ENCODE measurements at places on chromosomes 1 and 21. TPM values are rescaled to one million over a fixed set of nuclear protein-coding genes. Genes with fewer than 3 reads are reported as not detected.

The C21orf91 gene
- 68.1 TPM for total RNA-seq

The AGMAT gene
- 5.7 TPM for total RNA-seq

The MAEL gene
- not detected for total RNA-seq

DNA sequence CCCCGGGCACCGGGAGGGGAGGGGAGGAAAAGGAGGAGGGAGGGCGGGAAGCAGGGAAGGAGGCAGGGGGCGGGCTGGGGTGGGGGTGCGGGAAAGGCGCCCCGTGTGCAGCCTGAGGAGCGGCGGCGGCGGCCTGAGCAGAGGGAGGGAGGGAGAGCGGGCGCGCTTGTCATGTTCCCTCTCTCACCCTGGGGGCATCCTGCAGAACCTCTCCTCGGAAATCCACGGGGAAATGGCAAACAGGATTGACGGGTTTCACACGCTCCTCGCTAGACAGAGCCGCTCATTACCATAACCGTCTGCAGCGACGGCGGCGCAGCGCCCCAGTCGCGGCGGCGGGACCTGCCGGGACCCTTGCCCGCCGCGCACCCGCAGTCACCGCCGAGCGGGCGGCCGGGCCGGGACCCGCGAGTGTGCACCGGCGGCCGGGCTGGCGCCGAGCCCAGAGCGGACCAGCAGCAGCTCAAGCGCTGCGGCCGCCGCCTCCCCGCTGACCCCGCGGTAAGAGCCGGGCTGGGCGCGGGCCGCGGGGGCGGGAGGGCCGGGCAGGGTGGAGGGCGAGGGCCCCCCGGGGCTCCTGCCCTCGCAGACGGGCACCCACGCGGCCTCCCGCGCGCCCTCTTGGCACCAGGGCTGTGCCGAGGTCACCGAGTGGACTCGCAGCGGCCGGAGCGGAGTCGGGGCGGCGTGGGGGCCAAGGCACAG, at the start of gene SERTAD4:
Gene SERTAD4 (plus strand): TSS at position 286 of the 705 bp plus-strand sequence. CDS start 5,165 bp downstream, outside the sequence.
- no peak for DNase-seq
- no peak within 1 kb of the TSS for H3K27ac ChIP-seq
- H3K4me3 ChIP-seq, result peak within 1 kb of the TSS; percentile 81
- H3K36me3 ChIP-seq, result peaks cover 2% of the 10 kb centered on the region
- H3K27me3 ChIP-seq, result peaks cover 58% of the 10 kb centered on the region

GRCh38 chr1:22801761-22802160, 91.1 kb downstream of the EPHB2 start:
- H3K27me3 ChIP-seq, result peaks cover 52% of the 10 kb centered on the region
- peak overlapping the region; percentile 15 for H3K4me3 ChIP-seq
- peaks cover 4% of the 10 kb centered on the region for H3K4me1 ChIP-seq
- DNase-seq, result no peak
- no peak overlapping the region for H3K27ac ChIP-seq
- H3K36me3 ChIP-seq, result no peaks in the 10 kb centered on the region

- H3K4me1 ChIP-seq, result peaks cover 3% of the 10 kb centered on the region
- DNase-seq, result no peak
Observed at GRCh38 chr1:168613691-168614231, 37.4 kb downstream of the XCL1 start.

DNA sequence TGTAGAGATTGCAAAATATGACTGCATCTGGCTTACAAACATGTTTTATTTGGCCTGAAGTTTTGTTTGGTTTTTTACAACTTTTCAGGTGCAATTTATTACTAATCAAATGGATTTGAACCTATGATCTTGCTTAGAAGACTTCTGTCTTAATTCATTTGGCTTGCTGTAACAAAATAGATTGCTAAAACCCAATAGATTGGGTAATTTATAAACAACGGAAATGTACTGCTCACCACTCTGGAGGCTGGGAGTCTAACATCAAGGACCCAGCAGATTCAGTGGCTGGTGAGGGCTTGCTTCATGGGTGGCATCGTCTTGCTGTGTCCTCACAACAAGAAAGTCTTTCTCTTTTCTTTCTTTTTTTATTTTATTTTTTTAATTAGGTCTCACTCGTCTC, 72.9 kb downstream of the LBR start:
- H3K36me3 ChIP-seq, result no peaks in the 10 kb centered on the region
- no peak overlapping the region for H3K27ac ChIP-seq
- H3K4me1 ChIP-seq, result no peaks in the 10 kb centered on the region
- no peak overlapping the region for H3K4me3 ChIP-seq
- H3K27me3 ChIP-seq, result peaks cover 60% of the 10 kb centered on the region

GRCh38 chr1:17653728-17654351, 101.3 kb upstream of the ACTL8 start:
- no peak overlapping the region for H3K4me3 ChIP-seq
- no peaks in the 10 kb centered on the region for H3K36me3 ChIP-seq
- H3K27ac ChIP-seq, result no peak overlapping the region

GRCh38 chr1:113783254-113784103, 24.2 kb upstream of the PHTF1 start:
- no peaks in the 10 kb centered on the region for H3K36me3 ChIP-seq
- DNase-seq, result peak; percentile 34
- no peaks in the 10 kb centered on the region for H3K27me3 ChIP-seq
- H3K27ac ChIP-seq, result no peak overlapping the region

- no peak overlapping the region for H3K4me3 ChIP-seq
- DNase-seq, result no peak
- no peak overlapping the region for H3K27ac ChIP-seq
- peaks cover 18% of the 10 kb centered on the region for H3K27me3 ChIP-seq
- peaks cover 3% of the 10 kb centered on the region for H3K36me3 ChIP-seq
Observed at GRCh38 chr1:4129693-4130092, 229.6 kb upstream of the C1orf174 start.

Measured in T-helper 17 cell (primary cell).